ENCODE measurements at places on chromosomes 16 and 17. TPM values are rescaled to one million over a fixed set of nuclear protein-coding genes. Genes with fewer than 3 reads are reported as not detected.

DNA sequence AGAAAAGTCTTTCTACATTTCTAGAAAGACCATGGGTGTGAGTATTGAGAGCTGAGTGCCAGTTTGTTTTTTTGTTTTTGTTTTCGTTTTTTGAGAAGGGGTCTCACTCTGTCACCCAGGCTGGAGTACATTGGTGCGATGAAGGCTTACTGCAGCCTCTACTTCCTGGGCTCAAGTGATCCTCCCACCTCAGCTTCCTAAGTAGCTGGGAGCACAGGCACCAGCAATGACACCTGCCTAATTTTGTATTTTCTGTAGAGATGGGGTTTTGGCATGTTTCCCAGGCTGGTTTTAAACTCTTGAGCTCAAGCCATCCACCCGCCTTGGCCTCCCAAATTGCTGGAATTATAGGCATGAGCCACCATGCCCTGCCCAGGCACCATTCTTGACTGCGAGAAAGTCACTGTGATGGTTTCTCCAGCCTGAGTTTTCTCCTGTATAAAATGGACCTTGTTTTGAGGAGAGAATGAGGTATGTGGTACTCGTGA lies 673.8 kb downstream of the MAF start:
- DNase-seq, result no peak

DNA sequence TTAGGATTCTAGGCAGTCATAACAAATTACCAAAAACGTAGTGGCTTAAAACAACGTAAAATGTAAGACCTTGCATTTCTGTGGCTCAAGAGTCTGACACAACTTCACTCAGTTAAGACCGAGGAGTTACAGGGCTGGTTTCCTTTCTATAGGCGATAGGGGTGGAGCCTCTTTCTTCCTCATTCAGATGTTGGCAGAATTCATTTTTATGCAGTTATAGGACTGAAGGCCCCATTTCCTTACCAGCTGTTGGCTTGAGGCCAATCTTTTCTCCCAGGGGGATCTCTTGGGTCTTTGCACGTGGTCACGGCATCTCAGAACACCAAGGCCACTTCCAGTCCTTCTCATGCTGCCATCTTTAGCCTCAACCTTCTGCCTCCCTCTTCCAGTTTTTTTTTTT lies 145.2 kb downstream of the KCNJ2 start:
- no peak for DNase-seq

RAC3 gene
- total RNA-seq, result 52.9 TPM

DNA sequence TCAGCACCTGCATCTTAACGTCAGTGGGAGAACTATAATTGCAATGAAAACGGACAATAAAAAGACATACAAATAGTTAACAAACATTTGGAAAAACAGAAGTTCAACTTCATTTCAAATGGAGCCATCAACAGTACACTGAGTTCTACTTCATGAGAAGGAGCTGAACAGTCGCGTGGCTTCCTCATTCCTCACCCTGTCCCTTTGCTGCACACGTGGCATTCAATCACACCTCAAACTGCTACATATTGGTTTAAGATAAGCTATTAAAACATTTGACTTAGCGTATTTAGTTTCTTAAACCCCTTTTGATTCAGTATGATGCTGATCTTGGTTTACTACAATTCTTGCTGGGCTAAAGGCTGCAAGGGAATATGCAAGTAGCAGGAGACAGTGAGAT lies 76.8 kb downstream of the CDK5R1 start:
- DNase-seq, result no peak

KRT40 gene
- total RNA-seq, result not detected

TP53TG3D gene
- not detected for total RNA-seq

DNA sequence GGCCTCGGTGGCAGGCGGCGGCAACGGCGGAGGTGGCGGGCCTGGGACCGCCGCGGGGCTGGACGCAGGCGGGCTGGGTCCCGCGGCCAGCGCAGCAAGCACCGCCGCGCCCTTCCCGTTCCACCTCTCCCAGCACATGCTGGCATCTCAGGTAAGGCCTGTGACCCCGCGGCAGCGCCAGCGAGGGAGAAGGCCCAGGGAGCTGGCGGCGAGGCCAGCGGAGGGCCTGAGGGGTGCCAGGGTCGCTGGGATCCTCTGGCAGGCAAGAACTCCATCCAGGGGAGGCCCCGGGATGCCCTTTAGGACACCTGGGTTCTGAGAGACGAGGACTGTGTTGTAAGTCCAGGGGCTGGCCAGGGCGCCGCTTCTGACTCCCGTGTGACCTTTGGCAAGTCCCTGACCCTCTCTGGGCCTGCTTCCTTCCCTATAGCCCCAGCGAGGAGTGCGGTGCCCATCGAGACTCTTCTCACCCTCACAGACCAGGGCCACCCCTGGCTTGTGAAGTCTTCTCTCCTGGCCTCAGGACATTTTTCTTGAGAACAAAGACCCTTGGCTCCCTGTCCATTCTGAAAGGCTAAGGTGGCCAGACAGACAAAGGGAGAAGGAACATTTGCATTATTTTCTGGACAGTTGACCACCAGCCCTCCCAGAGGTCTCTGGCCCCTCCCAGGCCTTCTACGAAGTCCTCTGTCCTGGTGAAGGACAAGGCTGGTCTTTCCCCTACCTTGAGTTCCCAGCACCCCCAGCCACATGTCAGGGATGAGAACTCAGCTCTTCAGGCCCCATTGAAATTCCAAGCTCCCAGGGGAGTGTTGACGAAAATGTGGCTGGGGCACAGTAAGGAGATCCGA lies 6.3 kb downstream of the TBX2 start:
- DNase-seq, result no peak

MT1M gene
- 19.1 TPM for total RNA-seq

HOXB6 gene
- total RNA-seq, result 42.9 TPM

SALL1 gene
- 17.4 TPM for total RNA-seq

KCTD11 gene
- total RNA-seq, result 9.8 TPM

- DNase-seq, result no peak
Observed at GRCh38 chr17:13813347-13814240, 211.9 kb upstream of the HS3ST3A1 start.

DNA sequence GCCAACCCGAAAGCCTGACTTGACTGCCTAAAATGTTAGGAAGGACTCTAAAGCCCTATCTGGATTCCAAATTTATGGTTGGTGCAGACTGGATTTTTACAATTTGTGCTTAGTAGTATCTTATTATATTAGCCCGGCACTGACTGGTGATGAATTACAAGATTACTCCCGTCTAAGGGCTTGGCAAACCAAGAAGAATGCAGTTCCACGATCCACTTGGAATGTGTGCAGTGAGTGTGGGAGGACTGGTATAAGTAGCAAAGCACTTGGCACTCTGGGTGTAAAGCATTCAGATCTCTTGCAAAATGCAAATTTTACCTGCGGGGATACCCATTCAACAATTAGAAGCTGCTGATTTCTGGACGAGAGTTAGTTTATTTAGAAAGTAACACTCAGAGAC lies 539.4 kb downstream of the MAF start:
- DNase-seq, result peak; percentile 1

GRCh38 chr16:89140981-89141883 lies 30.3 kb upstream of the CDH15 start:
- no peak for DNase-seq

BHLHA9 gene
- total RNA-seq, result not detected

SLC9A5 gene
- total RNA-seq, result 0.14 TPM

KCNG4 gene
- total RNA-seq, result not detected

- DNase-seq, result no peak
Observed at GRCh38 chr17:49497148-49498028, 2.3 kb downstream of the NGFR start.

GRCh38 chr16:85840395-85840794 lies 40.9 kb downstream of the COX4I1 start:
- no peak for DNase-seq

GRCh38 chr17:37488009-37488604 lies 1.6 kb upstream of the DUSP14 start:
- DNase-seq, result peak; percentile 96

RGS11 gene
- total RNA-seq, result not detected

GRCh38 chr17:60819447-60820130 lies 141.9 kb downstream of the BCAS3 start:
- no peak for DNase-seq

CD300LB gene
- not detected for total RNA-seq

DNA sequence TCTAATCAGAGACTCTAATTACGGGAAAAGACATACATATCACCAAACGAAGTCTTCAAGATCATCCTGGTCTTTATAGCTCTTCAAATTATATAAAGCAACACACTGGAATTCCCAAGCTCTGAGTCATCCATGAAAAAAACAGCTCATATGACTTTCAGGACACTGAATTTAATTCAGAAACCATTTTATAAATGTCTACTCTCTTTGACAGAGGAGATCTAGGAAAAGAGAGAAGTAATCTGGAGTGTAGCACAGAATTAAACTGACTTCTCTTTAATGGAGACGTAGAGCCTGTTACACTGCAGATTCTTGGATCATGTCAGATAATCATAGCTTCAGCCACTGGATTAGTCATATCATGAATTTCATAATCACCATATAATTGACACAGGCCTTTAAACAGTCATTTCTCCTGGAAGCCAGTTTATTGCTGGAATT lies 86.8 kb upstream of the WSB1 start:
- DNase-seq, result peak; percentile 20

MLYCD gene
- 2.9 TPM for total RNA-seq

DNA sequence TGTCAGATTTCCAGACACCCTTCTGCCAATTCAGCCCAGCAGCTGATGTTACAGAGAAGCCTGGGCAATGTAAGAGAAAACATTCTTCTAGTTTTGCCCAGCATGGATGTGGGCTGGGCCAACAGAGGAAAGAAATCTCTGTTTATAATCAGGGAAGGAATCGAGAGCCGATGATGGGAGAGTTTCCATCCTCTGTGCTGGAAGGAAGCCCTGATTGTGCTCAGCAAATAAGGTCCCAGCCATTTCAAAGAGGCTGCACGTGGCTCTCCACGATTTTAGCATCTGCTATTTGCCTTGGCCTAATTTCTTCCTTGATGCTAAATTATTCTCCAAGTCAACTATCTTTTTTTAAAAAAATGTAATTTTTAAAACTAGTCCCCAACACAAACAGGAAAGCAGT lies 70.0 kb downstream of the IRX6 start:
- no peak for DNase-seq

DNA sequence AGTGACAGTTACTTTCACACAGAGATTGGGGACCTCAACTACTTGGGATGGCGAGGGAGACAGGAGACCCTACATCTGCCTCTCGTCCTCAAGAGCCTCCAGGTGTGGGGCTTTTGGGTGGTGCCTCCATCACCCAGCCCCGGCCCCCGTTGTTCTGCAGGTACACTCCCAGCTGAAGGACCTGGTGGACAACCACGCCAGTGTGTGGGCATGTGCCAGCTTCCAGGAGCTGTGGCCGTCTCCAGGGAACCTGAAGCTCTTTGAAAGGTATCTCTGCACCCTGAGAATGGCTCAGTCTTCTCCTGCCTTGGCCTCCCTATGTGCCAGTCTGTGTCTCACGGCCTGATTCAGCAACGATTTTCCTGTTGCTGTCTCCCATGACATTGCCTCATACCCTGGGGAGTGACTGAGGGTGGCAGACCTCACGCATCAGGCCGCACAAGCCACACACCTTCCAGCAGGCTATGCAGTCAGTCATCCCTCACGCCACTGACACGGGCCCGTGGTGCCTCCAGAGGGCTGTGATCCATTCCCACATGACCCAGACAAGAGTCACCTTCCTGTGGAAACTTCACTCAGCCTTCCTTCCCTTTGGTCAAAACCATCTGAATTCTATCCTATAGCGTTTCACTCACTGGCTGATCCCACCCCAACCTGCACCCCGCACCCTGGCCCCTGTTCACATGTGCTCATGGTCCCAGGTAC lies 3.7 kb downstream of the CCNF start:
- no peak for DNase-seq

DNA sequence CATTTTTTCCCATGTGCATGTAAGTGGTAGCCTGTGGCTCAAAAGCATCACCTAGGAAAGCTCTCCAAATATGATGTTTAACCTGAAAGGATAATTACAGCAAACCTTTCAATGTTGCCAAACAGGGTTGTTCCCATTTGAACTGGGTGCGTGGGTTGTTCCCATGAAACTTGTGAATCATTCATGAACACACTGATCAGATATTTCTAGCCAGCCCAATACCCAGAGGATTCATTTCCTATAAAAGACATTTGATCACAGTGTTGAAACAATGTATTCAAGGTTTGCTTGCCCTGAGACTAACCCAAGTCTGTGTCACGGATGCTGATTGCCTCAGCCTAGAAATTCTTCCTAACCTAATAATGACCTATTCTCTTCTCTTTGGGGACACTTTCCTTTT lies 12.9 kb downstream of the KRT39 start:
- DNase-seq, result peak; percentile 96

DNA sequence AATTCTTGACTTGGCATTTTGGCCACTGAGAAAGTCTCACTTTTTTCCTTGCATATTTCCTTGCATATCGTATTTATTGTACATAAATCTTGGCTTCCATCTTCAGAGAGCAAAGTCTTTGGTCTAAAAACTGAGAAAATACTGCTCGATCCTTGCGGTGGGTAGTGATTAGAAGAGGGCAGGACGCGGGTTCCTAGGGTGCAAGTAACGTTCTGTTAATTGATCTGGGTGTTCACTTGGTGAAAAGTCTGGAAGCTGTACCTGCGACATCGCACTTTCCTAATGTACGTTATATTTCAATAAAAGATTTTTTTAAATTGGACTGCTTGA lies 758 bp upstream of the UBALD2 start:
- DNase-seq, result no peak

DNA sequence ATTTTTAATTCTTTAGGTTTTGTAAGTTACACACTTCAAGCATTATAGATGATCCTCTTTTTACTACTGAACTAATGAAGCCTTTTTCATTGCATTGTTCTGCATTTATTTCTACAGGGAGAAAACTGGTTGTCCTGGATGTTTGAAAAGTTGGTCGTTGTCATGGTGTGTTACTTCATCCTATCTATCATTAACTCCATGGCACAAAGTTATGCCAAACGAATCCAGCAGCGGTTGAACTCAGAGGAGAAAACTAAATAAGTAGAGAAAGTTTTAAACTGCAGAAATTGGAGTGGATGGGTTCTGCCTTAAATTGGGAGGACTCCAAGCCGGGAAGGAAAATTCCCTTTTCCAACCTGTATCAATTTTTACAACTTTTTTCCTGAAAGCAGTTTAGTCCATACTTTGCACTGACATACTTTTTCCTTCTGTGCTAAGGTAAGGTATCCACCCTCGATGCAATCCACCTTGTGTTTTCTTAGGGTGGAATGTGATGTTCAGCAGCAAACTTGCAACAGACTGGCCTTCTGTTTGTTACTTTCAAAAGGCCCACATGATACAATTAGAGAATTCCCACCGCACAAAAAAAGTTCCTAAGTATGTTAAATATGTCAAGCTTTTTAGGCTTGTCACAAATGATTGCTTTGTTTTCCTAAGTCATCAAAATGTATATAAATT lies 53.0 kb downstream of the TUBD1 start:
- no peak for DNase-seq

DNA sequence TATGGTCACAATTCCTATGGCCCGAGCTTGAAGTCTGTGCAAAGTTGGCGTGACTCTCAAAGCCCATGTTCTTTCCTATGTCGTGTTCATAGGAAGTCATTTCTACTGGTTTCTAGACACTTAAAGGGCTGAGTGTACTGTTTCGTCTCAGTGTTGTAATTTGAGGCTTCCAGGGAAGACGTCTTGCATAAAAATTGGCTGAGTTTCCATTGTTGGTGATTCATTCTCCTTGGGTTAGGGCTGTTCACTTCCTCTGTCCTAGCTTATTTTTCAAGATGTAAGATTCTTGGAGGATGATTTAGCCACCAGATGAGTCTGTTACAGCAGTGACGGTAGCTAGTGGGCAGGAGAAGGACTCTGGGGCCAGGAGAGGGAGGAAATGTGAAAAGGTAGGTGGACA lies 43.1 kb downstream of the PIK3R5 start:
- peak; percentile 10 for DNase-seq

EVI2B gene
- not detected for total RNA-seq

GRCh38 chr17:28901866-28902818 lies 737 bp downstream of the DHRS13 start:
- DNase-seq, result no peak

CLEC19A gene
- total RNA-seq, result not detected

All from epithelial cell of proximal tubule (primary cell).